Ecto neural progenitor cell (in vitro differentiated cells): ENCODE measurements at places on chromosomes 5 and 9.

- no peak for DNase-seq
Observed at GRCh38 chr9:38079461-38080031, 10.5 kb upstream of the SHB start.

GRCh38 chr9:124869466-124869985 is 7.6 kb downstream of the ARPC5L start:
- peak; percentile 62 for DNase-seq

GRCh38 chr9:78319197-78320029 is 22.5 kb downstream of the PSAT1 start:
- no peak for DNase-seq

DNA sequence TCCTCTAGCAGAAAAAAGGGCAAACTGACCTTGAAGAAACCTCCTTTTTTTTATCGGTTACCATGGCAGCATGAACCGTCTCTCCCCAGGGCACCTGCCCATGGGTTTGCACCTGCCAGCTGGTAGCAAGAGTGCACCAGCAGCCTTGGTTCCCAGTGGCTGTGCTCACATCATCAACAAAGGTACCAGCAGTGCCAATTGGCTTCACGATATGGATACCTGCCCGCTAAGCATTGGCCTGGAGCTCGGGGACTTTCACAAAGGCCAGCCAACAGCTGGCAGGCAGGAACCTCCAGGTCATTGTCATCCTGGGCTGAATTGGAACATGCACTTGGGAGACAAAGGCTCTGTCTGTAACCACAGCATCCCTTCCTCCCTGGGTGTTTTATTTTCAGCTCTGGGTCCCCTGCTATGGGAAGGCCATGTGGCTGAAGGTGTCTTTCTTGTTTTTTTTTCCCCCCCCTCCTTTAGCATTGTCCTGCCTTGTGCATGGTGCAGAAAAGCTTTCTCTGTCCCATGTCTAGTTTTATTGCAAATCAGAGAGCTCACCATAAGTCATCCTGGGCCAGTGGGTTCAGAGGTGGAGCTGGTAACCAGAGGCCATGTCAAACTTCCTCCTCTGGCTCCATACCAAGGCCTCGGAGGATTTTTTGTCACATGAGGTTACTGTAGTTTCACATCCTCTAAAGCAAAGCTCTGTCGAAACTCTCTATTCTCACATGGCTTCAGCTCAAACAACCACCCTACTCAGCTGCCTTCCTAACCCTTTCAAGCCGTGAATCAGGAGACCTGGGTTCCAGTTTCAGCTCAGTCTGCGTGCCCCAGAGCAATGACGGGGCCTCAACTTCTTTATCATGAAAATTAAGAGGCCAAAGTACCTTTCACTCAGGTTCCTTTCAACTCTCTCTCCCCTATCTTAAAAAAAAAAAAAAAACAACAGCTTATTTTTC is 145.5 kb upstream of the MAP3K1 start:
- DNase-seq = no peak

- DNase-seq = peak; percentile 50
Observed at GRCh38 chr5:114830114-114830513, 339.6 kb downstream of the TRIM36 start.

DNA sequence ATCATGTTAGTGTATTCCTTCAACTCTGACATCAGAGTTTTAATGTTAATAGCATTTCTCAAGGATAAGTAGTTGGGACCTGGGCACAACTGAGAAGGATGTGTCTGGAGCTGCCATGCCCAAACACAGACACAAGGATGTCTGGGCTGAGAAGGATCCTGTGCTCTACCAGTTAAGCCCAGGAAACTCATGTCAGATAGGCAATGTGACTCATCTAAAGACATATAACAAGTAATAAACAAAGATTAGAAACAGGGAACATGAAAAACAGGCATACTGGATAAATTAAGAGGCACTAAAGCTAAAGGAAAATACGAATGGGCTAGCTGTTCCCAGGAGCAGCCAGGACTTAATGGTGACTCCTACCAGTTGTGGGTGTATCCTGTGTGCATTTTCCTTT is 9.1 kb upstream of the EGFLAM start:
- no peak for DNase-seq

DNA sequence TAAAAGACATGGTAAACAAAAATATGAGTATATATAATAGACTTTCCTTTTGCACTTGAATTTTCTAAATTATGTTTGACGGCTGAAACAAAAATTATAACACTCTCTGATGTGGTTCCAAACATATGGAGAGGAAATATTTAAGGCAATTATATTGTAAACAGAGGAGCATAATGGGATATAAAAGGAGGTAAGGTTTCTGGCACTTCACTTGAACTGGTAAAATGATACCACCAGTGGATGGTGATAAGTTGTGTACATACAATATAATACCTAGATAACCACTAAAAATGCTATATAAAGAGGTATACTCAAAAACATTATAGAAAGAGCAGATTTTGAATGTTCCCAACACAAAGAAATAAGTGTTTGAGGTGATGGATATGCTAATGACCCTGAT is 192.9 kb upstream of the RAD23B start:
- no peak for DNase-seq

DNA sequence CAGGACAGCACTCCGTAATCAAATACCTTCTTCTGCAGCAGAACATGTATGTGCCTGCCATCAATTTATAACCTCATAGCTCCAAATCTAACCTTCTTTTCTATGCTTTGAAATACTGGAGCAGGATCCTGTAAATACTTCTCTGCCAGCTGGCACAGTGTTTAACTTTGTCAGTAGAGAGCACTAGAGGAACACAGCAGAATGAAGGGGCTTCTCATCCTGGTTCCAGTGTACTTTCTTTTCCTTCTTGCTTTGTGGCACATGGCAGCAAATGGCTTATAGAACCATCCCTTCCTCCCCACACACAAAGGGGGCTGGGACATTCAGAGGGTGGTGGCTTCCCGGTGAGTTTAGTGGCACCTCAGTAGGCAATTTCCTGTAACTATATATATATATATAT is 3.8 kb upstream of the FBXW11 start:
- DNase-seq = no peak

GRCh38 chr5:32501071-32502002 is 56.8 kb upstream of the ZFR start:
- no peak for DNase-seq

- no peak for DNase-seq
Observed at GRCh38 chr5:110873773-110874437, 135.1 kb downstream of the SLC25A46 start.

- DNase-seq = no peak
Observed at GRCh38 chr5:5667136-5667554, 244.7 kb downstream of the ICE1 start.

GRCh38 chr5:154209591-154210081 is 19.1 kb downstream of the GALNT10 start:
- DNase-seq = no peak

GRCh38 chr9:127722055-127722745 is 6.3 kb downstream of the TTC16 start:
- DNase-seq = no peak

DNA sequence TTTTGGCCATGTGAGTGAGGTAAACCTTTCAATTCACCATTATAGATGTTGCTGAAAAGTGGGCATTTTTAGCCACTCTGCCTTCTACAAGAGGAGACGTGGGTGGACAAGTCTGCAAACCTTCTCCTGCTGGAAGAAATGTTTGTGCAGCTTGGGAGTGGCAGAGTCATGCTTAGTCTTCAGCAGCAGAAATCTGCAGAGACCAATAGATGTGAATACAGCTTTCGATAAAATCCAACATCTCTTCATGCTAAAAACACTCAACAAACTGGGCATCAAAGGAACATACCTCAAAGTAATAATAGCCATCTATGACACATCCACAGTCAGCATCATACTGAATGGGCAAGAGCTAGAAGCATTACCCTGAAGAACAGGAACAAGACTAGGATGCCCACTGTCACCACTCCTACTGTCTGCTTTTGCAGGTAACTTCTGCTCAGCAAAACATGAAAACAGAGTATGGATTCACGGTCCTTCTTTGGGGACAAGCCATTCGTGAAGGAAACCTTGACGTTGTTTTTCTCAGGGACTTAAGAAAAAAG is 91.3 kb downstream of the RALGPS1 start:
- no peak for DNase-seq

DNA sequence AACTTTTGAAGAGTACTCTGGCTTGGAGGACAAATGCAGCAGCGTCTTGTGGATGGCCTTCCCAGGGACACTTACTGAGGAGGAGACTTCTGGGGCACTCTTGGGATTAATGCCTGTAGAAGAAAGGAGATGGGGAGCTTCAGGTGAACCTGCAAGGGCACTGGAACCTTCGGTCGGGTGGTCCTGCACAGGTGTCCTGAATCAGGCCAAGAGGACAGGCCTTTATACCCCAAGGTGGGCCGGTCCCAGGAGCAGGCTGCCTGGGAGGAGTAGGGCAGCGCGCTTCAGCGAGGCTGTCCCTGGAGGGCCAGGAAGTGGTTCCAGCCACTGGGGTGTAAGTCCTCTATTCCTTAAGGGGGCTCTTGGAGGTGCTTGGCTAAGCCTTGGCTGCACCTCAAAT is 27.9 kb downstream of the GADD45G start:
- no peak for DNase-seq

GRCh38 chr9:81320909-81321482 is 368.4 kb downstream of the TLE1 start:
- DNase-seq = no peak

DNA sequence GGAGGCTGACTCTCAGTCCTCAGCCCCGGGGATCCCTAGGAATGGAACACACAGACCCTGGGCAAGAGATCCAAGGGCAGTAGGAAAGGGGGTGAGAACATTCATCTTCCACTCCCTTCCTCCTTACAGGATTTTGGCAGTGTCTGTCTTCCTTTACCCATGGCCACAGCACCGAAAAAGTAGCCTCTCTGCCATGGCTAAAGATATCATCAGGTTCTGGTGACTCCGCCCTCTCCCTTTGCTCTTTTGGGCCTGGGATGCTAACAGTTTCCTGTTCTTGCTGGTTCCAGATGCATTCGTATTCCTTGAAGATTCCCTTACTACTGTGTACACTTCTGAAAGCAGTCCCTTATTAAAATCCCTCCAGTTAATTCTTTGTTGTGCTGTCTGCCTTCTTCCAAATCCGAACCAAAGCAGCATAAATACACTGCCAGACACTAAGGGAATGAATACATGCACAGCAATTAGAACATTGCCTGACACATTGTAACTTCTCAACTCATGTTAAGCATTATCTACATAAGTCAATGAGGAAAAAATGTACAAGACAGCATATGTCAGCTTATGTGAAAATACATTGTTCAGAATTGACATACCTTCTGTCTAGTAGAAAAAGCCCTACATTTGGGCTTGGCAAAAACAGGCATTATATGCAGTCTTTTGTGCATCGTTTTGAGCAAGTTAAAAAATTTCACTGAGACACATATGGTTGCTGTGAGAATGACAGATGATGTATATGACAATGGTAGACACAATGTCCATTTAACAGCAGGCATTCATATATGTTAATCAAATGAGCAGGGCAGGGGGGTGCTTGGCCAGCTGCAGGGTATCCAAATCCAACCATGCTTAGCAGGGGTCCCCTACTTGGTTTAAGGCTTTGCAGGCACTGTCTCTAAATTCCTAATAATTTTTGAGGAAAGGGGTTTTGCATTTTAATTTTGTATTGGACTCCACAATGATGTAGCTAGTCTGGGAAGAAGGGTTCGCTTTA is 58.8 kb upstream of the RAI14 start:
- no peak for DNase-seq

- no peak for DNase-seq
Observed at GRCh38 chr5:169646856-169647255, 9.8 kb downstream of the DOCK2 start.

DNA sequence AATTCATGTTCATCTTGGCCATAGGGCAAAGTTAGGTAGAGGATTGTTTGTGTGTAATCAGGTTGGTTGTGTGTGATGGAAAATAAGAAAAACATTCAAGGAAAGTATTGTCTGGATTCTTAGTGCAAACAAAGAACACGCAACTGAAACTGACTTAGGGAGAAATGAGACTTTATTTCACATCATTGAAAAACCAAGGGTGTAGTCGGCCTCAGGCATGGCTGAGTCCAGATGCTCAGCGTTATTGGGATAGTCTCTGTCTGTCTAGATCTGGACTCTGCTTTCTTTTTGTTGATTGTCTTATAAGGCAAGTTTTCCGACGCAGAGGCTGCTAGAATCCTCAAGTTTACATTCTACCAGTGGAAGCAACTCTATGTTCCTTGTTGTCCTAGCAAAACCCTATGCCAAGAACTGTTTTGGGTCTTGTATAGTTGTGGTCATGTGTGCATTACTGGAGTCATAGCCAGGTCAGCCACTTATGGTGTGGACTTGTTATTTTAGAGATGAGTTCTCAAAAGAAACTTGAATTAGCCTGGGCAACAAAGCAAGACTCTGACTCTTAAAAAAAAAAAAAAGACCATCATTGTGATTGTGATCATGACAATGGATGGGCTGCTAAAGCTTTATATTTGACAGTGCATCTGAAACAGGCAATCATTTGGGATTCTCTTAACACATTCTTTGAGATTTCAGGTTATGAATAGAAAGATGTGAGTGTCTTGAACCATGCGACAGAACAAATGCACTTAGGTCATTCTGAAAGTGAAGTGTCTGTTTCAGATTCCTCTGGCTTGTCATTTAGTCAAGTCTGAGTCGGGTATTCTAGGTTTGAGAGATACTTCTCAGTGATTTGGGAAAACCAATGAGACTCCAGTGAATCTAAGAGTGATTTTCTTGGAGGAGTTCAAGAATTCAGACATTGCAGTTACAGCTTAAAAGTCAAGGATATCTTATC is 82.6 kb downstream of the DOCK2 start:
- no peak for DNase-seq

- no peak for DNase-seq
Observed at GRCh38 chr9:137575716-137576411, 2.9 kb downstream of the DPH7 start.

DNA sequence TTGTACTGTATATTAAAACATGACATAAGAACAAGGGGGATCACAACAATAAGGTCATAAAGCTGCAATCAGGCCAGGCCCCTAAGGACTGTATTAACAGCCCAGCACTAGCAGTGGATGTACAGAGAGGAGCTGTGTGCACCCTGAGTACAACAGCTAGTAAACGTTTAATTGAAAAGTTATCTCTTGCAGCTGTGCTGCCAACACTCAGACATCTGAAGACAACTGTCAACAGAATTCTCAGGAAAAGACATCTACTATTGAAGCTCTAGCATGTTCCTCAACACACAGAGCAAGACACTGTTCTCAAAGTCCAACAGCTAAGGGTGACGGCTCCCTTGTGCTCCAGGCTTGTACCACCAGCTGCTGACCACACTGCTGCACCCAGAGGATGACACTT is 199.6 kb downstream of the DCP2 start:
- DNase-seq = no peak

DNA sequence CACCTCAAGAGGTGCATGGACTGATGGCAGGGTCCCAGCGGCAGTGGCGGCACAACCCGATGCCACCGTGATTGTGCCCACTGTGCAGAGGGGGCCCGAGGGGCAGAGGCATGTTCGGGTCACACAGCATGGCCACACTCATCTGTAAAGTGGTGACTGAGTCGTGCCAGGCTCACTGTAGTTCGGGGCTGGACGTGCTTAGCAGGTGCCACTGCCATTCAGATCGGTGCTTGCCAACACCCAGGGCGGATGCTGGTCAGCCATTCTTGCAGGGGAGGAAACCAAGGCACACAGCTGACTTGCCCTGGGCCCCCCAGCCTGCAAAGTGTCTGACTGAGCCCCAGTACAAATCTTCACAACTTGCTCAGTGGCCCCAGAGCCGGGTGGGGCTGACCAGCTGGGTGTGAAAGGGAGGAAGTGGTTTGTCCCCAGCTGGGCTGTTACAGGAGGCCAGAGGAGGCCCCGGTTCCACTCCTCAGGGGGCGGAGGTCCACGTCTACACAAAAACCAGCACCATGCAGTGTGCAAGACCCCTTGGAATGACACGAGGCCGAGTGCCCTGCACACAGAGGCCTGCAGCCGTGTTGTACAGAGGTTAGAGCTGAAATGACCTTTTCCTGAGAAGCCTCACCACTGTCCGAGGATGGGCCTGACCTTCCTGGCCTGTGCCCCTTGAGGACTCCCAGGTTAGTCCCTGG is 17.9 kb downstream of the FGD3 start:
- no peak for DNase-seq
